G401 (cell line): ENCODE measurements at places on chromosomes 16 and 17. TPM values are rescaled to one million over a fixed set of nuclear protein-coding genes. Genes with fewer than 3 reads are reported as not detected.

Gene C17orf113
- total RNA-seq: 1.7 and 2.3 TPM in 2 replicates

Gene CCDC78
- total RNA-seq: 20.0 and 26.4 TPM in 2 replicates

DNA sequence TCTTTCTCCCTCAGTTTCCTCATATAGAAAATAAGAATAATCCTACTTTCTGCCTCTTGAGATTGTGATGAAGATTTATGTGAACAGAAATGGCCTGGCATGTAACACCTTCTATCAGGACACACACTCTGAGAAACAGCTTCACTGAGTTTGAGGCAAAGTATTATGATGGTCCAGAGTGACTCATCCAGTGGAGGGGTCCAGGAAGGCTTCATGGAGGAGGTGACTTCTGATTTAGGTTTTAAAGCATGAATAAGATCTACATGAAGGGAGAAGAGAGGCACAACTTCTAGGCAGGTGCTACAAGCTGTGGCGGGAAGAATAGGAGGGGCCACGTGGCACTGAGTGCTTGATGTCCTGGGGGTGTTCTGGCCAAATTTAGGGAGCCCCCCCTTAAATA is 124.4 kb upstream of the SDK2 start:
- DNase-seq: no peak

Gene PIRT
- not detected in 2 replicates for total RNA-seq

DNA sequence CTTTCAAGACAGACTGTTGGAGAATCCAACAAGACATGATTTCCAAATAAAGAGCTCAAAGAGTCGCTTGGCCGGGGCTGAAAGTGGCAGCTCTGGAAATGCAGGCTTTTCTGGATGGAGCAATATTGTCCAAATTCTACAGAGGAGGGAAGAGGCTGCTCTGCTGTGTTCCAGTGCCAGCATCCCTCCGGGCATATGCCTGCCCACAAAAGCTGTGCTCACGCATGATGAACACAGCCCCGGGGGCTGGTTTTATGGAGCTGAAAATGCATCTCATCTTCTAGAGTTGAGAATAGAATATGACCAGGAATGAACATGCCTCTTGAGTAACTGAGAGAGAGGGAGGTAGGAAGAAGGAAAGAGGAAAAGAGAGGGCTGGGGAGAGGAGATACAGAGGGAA is 74.7 kb upstream of the TOX3 start:
- no peak for DNase-seq

Gene MT1A
- not detected in 2 replicates for total RNA-seq

- DNase-seq: no peak
Observed at GRCh38 chr16:80570106-80570478, 29.3 kb downstream of the DYNLRB2 start.

GRCh38 chr17:82933911-82934310 is 94.1 kb upstream of the ZNF750 start:
- peak; percentile 76 for DNase-seq

Gene CMTM2
- not detected in 2 replicates for total RNA-seq

DNA sequence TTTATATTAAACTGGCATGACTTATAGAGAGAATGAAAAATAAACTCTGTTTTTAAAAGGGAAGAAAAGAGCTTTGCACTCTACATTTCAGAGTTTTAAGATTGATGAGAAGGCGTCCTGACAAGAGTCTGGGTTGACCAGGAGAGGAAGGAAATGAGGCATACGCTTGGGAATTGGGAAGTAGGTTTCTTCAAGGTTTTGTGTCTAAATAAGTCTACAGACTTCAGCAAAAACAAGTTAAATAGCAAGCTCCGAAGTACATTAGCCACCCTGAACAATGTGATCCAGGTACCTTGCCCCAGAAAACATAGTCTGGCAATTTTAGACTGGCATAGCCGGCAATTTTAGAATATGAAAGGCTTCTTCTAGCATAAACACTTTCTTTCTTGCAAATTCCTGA is 28.5 kb upstream of the CCDC182 start:
- no peak for DNase-seq

DNA sequence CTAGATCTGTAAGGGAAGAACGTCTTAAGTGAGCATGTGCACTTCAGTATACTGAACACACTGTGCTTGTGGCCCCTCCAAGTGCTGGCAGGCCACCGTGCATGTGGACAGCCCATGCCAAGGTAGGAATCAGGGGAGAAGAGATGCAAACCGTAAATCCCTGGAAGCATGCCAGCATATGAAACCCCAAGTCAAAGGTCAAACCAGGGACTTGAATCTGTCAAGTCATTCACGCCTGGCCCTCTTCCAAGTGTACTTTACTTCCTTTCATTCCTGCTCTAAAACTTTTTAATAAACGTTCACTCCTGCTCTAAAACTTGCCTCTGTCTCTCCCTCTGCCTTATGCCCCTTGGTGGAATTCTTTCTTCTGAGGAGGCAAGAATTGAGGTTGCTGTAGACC is 2.8 kb upstream of the ATXN2L start:
- no peak for DNase-seq

GRCh38 chr16:56824804-56825203 is 40.2 kb upstream of the SLC12A3 start:
- no peak for DNase-seq

GRCh38 chr16:66070140-66070917 is 296.2 kb upstream of the CDH5 start:
- DNase-seq: peak; percentile 75

DNA sequence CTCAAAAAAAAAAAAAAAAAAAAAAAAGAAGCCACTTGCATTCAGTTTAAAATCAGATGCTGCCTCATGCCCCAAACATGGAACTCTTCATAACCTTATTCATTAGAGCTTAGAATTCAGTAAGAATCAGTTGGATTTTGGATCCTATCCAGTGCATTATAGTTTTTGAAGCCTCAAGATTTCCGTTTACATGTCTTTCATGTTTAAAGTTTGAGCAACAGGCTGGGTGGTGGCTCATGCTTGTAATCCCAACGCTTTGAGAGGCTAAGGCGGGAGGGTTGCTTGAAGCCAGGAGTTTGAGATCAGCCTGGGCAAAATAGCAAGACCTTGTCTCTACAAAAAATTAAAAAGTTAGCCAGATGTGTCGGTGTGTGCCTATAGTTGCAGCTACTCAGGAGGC is 55.0 kb downstream of the SNTB2 start:
- no peak for DNase-seq

DNA sequence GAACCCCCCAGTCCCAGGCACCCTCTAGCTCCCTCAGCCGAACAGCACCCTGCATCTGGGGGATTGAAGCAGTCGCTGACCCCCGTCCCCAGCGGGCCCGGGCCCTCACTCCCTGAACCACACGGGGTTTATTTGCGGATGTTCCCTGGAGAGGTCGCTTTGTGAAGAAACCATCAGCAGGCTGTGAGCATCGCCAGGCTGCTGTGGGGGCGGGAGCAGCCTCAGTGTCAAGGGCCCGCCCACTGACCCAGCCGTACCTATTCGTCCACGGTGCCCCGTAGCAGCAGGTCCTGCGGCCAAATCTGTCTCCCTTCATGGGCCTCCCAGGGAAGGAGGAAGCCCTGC is 6.4 kb upstream of the RAB40C start:
- DNase-seq: no peak

DNA sequence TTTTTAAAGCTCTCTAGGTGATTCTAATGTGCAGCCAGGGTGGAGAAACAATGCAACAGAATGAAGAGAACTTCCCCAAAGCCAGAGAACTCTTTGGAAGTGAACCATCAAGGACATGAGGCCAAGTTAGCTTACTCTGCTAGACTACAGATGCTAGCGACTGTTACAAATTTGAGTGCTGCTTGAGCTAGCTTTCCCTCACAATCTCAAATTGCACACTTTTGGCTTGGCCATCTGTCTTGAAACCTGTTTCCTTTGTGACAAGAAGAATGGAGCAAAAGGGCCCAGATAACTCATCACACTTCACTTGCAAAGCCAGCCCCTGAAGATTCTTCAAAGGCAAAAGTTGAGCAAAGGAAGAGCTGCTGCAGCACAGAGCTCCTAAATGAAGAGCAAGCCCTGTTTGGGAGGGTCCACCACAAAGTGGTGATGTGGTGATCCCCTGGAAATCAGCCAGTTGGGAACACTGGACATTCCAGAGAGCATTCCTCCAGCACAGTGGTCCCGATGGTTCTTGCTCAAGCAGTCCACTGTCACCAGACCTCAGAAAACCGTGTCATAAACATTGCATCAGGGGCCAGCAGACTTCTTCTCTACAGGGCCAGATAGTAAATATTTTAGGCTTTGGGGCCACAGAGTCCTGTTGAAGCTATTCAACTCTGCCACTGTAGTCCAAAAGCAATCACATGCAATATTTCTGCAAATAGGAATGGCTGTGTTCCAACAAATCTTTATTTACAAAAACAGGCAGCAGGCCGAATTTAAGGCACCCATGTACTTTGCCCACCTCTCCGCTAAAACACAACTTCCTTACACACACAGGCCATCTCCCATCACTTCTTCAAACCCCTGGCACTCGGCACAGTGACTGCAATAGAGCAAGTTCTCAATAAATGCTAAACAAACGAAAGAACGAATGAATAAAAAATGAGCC is 21.2 kb downstream of the SLC39A11 start:
- peak; percentile 41 for DNase-seq

Gene CCDC200
- not detected in 2 replicates for total RNA-seq

Gene NEURL4
- total RNA-seq: 21.4 and 50.0 TPM in 2 replicates

Gene MT1M
- not detected in 2 replicates for total RNA-seq

DNA sequence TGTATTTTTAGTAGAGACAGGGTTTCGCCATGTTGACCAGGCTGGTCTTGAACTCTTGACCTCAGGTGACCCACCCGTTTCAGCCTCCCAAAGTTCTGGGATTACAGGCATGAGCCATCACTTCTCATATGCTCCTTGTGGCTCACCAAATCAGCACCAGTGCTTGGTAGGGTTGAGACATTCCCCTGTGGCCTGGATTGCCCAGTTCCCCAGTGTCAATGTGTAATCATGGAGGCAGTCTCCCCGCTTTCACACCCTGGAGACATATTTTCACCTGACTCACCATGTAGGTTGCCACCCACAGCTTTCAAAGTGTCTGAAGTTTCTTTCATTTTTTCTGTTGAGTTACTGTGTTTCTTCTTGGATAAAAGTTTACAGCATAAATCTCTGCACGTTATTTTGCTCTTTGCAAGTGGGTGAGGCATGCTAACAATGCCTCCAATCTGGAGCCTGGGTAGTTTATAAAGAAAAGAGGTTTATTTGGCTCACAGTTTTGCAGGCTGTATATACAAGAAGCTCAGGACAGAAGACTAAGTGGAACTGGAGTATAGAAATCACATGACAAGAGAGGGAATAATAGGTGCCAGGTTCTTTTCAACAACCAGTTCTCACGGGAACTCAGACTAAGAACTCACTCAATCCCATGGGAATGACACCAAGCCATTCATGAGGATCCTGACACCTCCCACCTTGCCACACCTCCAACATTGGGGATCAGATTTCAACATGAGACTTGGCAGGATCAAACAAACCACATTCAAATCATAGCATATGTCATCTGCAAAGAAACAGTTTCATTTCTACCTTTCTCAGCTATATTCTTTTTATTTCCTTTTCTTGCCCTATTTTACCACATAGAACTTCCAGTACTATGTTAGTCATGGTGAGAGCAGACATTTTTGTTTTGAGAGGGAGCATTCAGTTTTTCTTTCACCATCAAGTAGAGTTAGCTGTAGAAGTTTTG is 113.2 kb downstream of the PHKB start:
- no peak for DNase-seq

- DNase-seq: peak; percentile 59
Observed at GRCh38 chr17:50177983-50178834, 12.4 kb downstream of the SGCA start.

DNA sequence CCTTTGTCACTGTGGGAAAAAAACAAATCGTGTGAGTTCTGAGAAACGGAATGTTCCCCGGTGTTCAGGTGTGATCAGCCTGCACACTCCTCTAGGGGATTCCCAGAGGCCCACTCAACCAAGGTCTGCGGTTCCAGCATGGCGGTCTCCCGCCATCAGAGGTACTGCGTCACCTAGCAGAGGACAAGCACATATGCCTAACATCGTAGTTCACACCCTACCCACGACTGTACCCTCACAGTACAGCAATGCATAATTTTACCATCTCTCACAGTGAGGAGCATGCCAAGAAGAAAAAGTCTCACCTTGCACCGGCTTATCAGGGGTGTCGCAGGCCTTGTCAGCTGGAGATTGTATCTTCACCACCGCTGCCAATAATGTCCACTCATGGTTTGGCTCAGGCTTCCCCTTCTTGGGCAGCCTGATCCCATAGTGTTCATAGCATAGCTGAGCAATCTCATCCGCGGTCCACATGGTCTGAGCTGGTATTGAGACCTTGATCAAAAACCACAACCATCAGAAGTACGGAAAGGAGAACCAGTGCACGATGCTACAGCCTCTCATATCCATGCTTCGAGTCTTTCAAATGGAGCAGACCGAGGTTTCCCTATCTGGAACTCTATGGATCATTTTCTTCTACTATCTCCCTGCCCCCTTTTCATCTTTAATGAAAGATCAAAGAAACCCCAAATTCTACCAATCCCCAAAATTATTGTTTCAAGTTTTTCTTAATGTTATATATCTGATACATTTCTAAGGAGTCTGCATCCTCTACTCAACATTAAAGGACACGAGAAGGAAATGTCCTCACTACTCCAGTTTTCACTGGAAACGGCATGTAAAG is 2.5 kb downstream of the ADAT1 start:
- no peak for DNase-seq
